Suppressor macrophage (primary cell): ENCODE measurements at places on chromosomes 5 and 9.

- DNase-seq: no peak
These were observed 268.6 kb downstream of the CDH10 start for GRCh38 chr5:24376210-24376609.

GRCh38 chr9:83622433-83622938 is 457 bp upstream of the IDNK start:
- peak; percentile 32 for DNase-seq

DNA sequence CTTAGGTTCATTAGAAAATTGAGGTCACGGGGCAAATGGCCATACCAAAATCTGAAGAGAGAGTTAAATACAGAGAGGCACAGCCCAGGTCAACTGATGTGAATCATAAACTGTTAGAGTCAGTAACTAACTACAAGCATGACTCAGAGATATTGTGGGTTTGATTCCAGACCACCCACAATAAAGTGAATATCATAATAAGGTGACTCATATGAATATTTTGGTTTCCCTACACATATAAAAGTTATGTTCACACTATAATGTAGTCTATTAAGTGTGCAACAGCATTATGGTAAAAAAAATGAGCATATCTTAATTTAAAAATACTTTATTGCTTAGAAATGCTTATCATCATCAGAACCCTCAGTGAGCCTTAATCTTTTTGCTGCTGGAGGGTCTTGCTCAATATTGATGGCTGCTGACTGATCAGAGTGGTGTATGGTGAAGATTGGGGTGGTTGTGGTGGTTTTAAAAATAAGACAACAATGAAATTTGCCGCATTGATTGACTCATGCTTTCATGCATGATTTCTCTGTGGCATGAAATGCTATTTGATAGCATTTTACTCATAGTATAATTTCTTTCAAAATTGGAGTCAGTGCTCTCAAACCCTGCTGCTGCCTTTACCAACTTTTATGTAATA is 53.1 kb upstream of the EDIL3 start:
- no peak for DNase-seq

DNA sequence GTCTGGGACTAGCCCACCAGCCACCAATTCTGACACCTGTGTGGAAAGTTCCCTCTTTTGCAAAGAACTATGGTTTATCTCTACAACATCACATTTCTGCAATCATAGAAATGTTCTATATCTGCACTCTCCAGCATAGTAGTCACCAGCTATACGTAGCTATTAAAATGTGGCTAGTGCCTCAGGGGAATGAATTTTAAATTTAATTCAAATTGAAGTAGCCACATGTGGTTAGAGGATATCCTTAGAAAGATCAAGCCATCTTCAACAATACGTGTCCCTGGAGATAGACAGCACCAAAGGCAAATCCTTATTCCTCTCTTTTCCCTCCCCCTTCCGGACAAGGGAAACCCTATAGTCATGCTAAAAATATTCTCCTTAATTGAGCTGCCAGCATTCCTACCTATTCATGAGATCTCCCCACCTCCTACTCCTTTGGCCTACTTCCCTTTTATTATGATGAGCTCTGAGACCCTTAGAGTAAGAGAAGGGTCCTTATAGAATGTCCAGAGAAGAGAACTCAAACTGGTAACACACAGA is 11.1 kb downstream of the LCP2 start:
- no peak for DNase-seq

GRCh38 chr9:19623941-19624340 is 164.9 kb downstream of the SLC24A2 start:
- no peak for DNase-seq

- DNase-seq: no peak
These were observed 2.5 kb upstream of the PCDHAC1 start for GRCh38 chr5:140923601-140924000.

DNA sequence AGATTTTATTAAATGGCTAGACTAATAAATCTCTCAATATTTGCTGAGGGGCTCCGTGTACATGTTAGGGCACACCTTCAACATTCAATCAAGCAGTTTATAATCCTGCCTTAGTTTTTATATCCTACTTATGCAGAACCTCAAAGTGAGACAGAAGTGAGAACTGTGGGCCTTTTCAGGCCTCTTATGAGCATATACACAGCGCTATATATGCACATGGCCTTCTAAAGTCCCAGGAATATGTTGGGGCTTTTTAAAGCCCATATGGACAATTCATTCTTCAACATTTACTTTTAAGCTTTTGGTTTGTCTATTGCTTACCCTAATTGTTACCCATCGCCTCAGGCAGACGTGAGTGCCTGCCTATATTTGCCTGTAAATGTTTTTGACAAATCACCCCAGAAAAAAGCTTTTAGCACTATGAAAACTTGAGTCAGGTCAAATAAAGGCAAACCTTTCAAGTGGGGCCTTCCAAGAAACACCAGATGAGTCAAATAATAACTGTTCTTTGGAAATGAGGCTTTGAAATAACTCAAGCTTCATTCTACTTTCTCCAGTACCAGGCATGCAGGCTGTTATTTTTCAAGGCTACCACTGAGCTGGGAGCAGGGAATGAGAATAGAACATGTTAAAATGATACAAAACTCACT is 58.2 kb downstream of the ESM1 start:
- DNase-seq: no peak
